Esophagus squamous epithelium (tissue), 5 donors: ENCODE measurements at places on chromosomes 11 and 22.

DNA sequence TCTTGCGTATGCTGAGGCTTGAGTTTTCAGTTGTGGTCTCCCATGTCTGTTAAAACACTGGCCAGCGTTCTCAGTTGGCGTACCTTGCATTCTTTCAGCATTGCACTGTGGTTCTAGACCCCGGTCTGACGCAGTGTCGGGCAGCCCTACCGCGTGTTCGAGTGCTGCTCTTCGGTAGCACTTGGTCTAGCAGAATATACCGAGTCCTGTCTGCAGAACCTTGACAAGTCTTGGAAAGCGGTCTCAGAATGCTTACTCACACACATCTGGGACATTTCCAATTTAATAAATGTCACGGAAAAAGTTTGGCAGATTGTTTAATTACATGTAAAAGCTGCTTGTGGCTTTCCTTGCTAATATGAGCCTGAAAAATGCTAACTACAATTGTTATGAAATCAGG, 32.6 kb downstream of the PPFIA1 start:
- no peak for DNase-seq

DNA sequence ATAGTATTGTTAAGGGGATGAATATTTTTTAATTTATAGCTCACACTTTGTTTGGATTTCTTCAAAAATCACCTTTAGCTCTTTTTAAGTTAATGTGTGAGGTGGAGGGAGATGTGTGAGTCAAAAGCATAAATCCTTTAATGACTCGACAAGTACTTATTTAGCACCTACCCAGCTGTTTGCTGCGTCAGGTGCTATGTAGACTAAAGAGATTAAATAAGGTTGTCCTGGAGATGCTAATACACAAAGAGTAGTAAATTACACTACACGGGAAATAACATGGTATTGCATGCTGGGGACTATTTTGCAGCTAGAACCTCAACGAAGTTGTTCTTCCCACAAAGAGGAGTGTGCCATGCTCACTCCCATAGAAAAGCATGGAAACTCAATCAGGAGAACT, 583.3 kb upstream of the TENM4 start:
- DNase-seq: no peak

GRCh38 chr22:49930596-49931412, 12.4 kb downstream of the CRELD2 start:
- DNase-seq: no peak

DNA sequence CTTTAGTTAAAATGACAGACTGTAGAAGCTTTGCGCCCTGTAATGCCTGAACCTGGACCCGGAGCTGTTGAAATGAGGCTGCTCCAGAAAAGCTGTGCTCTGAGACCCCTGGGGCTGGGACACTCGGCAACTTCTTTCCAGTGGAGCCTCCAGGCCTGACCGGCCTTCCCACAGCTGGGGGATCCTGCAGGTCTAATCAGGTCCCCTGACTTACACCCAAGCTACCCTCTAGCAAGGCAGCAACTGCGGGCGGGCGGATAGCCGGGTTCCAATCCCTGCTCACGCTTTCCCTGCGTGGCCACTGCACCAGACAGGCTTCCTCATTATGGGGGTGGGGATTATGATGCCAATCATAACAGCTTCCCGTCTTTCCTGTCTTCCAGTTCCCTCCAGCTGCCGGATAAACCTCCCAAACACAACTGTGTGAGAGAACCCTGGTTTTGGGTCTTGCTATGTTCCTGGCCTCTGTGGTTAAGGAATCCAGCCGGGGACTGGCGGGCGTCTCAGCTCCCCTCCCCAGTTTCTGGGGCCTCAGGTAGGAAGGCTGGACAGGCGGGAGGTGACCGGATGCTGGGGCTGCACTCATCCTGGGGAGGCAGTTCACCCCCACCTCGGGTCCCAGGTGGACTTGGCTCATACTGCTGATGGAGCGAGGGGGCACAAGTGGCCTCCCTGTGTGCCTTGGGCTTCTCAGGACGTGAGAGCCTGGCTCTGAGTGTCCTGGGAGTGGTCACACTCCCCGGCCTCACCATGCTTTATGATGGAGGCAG, 38.6 kb downstream of the PARVG start:
- no peak for DNase-seq

DNA sequence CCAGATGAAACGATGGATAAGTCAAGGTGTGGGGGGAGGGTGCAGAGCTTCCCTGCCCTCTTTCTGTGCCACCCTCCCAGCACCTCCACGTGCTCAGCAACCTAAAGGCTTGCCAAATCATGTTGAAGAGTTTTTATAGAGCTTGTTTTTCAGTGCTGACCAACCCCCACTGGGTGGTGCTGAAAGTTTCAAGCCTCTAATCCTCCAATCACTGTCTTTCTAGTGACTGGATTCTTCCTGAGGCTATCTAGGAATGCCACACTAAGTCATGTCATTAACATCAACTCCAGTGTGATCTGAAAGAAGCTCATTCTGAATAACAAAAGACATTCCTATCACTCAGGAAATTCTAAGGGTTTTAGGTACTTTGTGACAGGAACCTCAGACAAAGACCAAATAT, 382.6 kb downstream of the DYNC2H1 start:
- no peak for DNase-seq

- no peak for DNase-seq
Measured at GRCh38 chr11:78318321-78319114, 99.1 kb downstream of the GAB2 start.

DNA sequence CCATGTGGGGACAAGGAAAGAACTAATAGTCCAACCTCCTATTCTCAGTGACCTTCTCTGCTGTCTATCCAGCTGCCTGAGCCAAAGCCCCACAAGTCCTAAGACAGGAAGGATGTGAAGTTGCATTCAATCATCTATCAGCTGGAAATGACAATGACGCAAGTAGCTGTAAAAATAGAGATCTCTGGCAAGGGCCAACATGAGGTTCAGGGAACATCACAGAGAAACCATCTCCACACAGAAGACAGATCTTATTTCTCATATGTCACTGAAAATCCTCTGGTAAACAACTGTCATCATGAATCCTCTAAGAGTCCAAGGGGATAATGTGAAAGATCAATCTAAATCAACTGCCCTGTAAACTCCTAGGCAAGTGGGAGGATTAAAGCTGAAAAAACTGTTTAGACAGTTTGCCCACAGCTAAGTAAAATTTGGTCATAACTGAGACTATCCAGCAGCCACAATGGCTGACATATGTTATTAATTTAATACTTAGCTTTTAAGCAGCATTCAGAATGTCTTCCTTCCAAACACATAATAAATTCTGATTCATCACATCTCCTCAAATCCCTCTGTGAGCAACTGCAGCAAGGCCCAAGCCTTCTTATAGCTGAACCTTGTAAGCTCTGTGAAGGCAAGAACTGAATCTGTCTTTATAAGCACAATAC, 52.1 kb downstream of the ALG9 start:
- no peak for DNase-seq

DNA sequence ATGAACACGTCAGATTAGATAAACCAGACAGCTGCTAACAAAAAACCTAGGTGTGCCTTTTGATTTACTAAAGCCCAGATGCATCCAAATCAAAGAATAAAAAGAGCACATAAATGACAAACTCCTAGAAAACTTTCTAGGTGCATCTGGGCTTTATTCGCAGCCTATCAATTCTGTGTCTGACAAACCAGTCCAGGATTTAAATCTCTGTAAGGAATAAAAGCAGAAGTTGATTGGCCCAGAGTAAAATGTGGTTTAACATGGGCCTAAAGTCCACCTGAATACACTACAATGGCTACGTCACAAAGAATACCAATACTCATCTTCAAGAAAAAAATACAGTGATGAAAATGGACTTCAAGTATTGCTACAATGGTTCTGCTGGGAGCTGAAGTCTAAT, 66.8 kb downstream of the SOX6 start:
- DNase-seq: no peak

GRCh38 chr11:6834021-6834420, 11.5 kb upstream of the OR10A5 start:
- no peak for DNase-seq

- no peak for DNase-seq
Measured at GRCh38 chr11:72840780-72841179, 26.6 kb downstream of the ATG16L2 start.
